ENCODE measurements at places on chromosomes 5 and 9.

- no peak for DNase-seq
These were observed 12.0 kb downstream of the NDST1 start for GRCh38 chr5:150519978-150520377.

- no peak for DNase-seq
These were observed 6.2 kb downstream of the VPS13A start for GRCh38 chr9:77183581-77183980.

GRCh38 chr9:88216126-88216995 lies 78.1 kb upstream of the SPATA31C2 start:
- DNase-seq = no peak

DNA sequence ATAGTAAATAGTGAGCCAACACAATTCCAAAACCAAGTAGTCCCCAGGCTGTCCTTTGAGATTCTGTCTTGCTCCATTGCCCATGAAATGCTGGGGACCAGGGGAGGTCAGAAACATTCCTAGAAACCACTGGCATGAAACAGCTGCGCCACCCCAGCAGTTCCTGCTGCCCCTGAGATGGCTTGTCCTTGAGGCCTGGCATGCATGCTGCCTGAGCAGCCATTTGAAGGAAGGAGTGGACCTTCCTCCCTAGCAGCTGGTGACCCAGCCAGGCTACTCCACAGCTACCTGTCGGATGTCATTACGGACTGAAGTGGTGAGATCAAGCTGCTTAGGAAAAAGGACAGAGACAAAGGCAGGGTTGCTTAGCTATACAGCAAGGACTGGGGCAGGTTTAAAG lies 260.6 kb downstream of the DENND1A start:
- DNase-seq = no peak

- DNase-seq = no peak
These were observed 237.3 kb downstream of the CDH10 start for GRCh38 chr5:24407466-24407865.

GRCh38 chr5:134512661-134512999 lies 12.8 kb upstream of the JADE2 start:
- DNase-seq = no peak

- DNase-seq = no peak
These were observed 132.2 kb downstream of the RXRA start for GRCh38 chr9:134458207-134459108.

DNA sequence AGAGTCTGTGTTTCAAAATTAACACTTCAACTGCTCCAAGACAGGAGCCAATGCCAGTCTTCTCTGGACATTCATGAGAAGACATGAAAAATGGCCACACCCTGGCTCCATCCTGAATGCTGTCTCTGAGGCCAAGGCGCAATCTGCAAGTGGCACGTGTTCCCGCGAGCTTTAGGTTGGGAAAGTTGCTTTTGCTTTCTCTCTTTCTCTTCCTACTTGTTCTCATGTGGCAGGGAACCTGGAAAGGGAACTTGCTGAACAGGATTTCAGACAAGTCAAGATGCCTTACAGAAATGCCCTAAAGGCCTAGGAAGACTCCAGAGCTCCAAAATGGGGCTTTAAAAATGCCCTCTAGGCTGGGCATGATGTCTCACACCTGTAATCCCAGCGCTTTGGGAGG lies 91.9 kb upstream of the OTULINL start:
- peak; percentile 86 for DNase-seq

GRCh38 chr9:91302831-91303230 lies 58.9 kb downstream of the AUH start:
- peak; percentile 89 for DNase-seq

- DNase-seq = no peak
These were observed 92.6 kb upstream of the LMX1B start for GRCh38 chr9:126521089-126521488.

DNA sequence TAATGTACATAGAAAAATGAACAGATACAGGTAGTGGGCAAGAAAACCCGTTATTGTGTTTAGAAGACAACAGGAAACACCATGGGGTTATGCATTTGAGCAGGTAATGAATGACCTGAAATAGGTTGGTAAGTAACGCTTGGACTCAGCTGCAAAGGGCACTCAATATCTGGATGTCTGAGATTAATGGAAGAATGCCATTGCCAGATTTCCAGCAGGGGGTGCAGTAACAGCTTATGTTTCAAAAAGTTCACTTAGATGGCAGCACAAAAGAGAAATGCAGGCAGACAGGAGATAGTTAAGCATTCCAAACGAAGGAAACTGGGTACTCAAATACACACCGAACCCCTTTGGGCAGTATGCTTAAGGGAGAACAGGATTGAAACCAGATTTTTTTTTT lies 285.5 kb upstream of the VLDLR start:
- no peak for DNase-seq

- DNase-seq = no peak
These were observed 22.2 kb upstream of the CFAP157 start for GRCh38 chr9:127684576-127684975.

DNA sequence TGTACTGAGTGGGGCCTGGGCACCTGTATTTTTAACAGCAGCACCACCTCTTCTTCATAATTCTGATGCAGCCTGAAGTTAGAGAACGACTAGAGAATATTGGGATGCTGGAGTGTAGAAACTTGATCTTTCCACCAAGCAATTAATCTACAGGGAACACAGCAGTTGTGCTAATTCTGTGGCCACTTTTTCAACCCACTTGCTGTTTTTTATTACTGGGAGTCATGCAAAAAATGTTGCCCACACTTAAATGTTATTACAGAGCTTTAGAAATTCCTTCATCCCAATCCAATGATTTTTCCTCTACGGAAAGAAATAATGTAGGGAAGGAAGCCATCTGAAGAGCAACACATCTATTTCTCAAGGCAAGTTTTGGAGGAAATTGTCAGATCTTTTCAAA lies 190.9 kb upstream of the TUT7 start:
- no peak for DNase-seq

GRCh38 chr9:127323393-127323792 lies 58.8 kb downstream of the GARNL3 start:
- DNase-seq = no peak

GRCh38 chr9:134364391-134365114 lies 38.3 kb downstream of the RXRA start:
- no peak for DNase-seq

GRCh38 chr9:108813951-108814601 lies 41.7 kb downstream of the ACTL7B start:
- DNase-seq = peak; percentile 73

DNA sequence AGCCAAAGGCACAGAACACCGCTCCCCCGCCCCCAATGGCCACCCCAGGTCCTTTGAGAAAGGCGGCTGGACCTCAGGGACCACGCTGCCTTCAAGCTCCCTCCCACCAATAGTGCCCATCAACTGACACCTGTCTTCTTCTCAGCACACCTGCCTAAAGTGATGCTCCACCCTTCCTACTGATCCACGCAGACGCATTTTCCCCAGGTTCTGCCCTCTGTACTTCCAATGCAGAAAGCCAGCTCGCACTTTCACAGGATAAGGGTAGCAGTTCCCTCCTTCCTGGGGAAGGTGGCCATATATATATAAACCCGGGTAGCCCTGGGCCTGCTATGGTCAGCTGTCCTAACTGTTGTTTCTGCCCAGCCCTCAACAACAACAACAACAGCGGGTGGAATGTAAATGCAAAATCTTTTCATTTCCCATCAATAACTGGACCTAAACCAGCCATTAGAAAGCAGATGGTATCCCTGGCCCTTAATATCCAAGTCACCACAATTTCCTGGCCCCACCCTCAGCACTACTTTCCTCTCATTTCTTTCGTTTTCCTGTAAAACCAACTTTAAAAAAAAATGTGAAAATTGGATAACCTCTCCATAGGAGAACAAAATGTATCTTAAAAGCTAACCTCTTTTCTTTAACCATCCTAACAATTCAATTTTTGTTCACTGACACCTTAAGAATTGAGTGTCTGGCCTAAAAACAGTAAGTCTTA lies 1.7 kb downstream of the GOLM1 start:
- DNase-seq = no peak

- DNase-seq = no peak
These were observed 797.3 kb downstream of the MAT2B start for GRCh38 chr5:164302533-164303235.

GRCh38 chr5:83517072-83517687 lies 45.6 kb downstream of the VCAN start:
- peak; percentile 16 for DNase-seq

DNA sequence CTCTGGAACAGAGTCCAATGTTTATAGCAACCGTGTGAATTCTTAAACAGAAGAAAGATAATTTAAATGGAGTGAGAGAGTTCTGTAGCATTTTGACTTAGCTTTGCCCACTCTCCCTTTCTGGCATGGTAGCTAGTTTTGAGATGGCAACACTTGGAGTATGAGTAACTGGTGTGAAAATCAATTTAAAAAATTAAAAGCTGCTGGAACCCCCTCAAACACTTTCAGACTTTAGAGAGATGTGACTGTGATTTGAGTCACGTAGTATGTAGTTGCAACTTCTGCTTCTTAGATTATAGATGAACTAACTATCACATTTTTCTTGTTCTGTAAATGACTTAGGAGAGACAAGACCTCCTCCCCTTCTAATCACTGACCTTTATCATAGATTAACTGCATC lies 2309.5 kb upstream of the C9orf72 start:
- DNase-seq = no peak

DNA sequence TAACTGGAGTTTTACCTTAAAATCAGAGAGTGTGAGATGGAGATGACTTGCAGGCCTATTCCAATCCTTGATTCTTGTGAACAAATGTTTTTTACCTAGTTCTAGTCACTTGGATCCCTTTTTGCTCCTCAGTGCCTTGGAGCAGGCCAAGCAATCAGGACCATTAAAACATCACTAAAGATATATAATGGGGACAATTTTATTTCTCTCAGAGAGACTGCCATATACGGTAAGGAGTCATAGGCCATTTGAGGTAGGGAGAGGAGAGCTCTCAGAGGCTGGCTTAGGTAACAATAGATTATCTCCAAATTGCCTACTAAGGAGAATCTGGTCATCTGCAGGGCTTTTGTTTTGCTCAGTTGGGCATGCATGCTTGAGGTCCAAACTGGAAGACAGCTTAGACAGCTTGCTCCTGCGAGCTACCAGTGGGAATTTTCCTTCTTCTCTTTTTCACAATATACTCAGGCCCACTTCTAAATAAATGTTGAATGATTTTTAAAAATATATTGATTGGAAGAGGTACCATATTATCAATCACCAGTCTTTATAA lies 44.0 kb downstream of the FREM1 start:
- DNase-seq = no peak

- DNase-seq = no peak
These were observed 614.7 kb downstream of the CSNK1G3 start for GRCh38 chr5:124126504-124127217.

DNA sequence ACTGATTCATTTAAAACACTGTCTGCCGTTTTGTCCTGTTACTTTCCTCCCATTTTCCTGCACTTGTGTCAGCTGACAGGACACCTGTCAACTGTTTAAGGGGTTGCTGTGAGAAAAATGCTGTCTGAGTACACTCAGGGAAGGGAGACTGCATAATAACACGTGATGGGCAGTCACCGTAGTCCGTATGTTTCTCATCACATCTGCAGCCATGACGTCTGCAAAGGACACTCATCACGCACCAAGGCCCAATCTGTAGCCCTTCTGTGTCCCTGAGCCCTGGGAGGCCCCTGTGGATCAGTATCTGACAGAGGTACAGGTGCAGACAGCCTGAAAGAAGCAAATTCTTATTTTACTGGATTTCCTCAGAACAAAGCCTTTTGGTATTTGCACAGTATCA lies 396.3 kb downstream of the YTHDC2 start:
- no peak for DNase-seq

GRCh38 chr5:167063788-167064187 lies 1227.7 kb upstream of the WWC1 start:
- DNase-seq = no peak

GRCh38 chr5:120361941-120362340 lies 102.2 kb upstream of the PRR16 start:
- DNase-seq = no peak

GRCh38 chr5:124302533-124302932 lies 443.9 kb downstream of the ZNF608 start:
- no peak for DNase-seq

GRCh38 chr5:43033841-43034590 lies 6.1 kb downstream of the ANXA2R start:
- no peak for DNase-seq

DNA sequence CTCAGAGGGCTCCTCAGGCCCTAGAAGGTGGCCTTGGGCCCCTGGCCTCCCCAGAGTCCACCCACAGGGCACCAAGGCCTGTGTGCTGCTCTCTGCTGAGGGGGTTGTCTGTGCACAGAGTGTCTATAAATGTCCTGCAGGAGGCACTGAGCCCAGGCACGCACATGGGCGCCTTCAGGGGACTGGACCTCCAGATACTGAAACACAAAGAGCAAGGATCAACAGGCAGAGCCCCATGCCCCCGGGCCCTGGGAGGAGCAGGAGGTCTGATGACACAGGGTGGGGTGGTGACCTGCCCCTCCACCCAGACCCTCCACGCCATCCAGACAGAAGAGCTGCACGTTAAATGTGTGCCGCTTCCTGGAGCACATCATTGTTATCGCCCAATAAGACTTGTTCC lies 64.6 kb upstream of the SIMC1 start:
- no peak for DNase-seq

GRCh38 chr5:11904265-11904906 lies at the start of gene CTNND2:
TSS of gene CTNND2 (minus strand) at chr5:11904446. CDS start at chr5:11903853, 593 bp downstream.
- no peak for DNase-seq

DNA sequence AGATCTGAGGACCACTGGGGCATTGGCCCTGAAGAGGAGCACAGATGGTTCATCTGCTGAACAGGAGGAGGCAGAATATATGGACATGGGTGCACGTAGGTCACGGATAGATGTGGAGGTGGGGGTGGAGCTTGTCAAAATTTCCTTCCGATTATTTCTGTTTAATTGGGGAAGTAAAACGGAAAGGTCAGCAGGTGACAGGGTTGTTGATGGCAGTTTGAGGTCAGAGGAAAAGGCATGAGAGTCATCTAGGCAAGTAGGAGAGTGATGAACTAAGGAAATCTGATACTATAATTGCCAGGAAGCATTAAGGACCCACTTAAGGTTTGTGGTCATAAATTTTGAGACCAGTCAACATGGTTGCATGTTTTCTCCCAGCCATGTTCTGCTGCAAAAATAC lies 8.4 kb upstream of the FAM81B start:
- no peak for DNase-seq

DNA sequence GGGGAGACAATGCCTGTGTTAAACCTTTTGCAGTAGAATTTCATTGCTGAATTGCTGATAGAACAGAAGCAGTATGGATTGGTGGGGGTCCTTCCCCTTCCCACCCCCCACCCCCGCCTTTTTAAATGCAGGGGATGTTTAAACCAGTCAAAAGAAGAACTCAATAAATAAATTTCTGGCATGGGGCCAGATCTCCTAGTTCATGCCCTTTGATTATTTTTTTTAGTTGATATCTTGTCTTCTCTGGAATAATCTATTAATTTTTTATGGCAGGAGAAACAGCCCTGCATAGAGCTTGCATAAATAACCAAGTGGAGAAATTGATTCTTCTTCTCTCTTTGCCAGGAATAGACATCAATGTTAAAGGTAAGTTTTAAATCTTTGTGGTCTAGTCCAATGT lies 72.8 kb downstream of the SLF1 start:
- no peak for DNase-seq

GRCh38 chr9:133823189-133824105 lies 85.3 kb upstream of the SARDH start:
- peak; percentile 88 for DNase-seq

Data from inflammatory macrophage treated with lipopolysaccharide for 4 hours (primary cell).